ENCODE measurements at places on chromosomes 12 and 14.
A peak's percentile ranks its signal among the peaks of the same experiment; 100 is the strongest.

DNA sequence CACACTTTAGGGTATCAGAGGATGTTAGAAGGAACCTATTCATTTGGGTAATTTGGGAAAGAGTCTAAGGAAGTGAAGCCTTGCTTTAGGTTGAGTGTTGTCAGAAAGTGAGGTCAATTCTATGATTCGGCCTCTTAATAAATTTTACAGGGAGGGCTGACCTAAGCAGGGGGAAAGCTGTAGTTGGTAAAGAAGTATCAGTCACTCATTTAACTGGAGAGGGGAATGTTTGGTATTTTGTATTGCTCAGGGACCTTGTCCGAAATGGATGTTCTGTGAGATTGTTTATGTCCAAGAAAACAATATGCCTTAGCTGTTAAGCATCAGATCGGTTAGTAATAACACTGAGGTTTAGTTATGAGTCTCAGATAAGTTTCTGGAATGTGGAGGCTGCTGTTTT, 7.3 kb downstream of the CAND1 start:
- DNase-seq, result no peak

DNA sequence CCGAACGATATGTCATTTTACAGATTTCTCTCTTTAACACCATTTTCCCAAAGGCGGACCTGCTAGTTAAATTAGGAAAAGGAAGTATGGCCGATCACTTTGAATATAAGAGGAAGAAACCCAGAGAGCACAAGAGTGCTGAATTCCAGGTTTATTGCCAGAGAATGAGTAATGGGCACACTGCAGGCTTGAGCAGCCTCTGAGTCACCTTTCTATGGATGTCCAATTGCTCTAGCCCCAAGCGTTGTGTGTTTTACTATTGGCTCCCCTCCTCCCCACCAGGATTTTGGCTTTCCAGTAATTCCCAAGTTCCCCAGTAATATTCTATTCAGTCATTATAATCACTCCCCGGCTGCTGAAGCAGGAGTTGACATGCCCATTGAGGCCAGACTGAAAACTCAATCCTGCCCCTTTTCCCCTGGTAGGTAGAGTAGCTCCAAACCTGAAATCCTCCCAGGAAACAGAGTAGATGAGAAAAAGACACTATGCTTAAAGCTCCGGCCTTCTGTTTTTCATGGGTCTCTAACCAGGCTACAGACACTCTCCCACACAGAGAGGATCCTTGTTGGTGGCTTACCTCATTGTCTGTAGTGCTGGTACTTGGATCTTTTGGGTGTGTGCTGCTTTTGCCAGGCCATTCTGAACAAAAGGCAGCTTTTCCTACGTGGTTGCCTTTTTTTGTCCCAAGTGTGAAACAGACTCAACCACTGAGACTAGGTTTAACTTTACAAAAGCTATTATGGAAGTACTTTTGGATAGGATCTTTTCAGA, 704.3 kb upstream of the FLRT2 start:
- DNase-seq, result no peak

DNA sequence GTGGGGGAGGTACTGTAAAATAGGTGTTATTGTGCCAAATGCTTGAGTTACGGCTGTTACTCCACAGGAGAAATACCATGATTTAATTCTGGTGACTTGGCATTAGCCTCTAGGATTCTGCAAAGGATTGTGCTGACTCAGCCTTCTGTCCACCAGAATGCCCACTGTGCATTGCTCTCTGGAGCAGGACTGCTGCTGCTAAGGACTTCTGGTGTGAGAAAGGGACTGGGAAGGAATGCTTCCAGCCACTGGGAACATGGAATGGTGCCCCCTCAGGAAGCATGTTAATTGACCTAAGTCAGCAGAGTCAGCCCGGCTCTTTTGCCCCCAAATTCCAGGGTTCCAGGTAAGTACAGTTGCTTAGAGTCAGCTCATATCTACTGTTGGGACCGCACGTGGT, 32.9 kb downstream of the ZFHX2 start:
- peak; percentile 5 for DNase-seq

GRCh38 chr14:69716478-69717187, 50.3 kb upstream of the SRSF5 start:
- no peak for DNase-seq

GRCh38 chr12:89352242-89352491, 134 bp downstream of the DUSP6 start:
- no peak for DNase-seq

DNA sequence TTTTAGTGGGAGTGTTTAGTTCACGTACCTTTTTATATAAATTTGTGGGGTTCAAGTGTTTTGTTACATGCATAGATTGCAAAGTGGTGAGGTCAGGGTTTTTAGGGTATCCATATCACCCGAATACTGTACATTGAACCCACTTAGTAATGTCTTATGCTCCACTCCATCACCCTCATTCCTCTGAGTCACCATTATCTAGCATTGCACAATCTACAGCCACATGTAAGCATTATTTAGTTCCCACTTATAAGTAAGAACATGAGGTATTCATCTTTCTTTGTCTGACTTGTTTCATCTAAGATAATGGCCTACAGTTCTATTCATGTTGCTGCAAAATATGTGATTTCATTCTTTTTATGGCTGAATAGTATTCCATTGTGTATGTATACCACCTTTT, 583.7 kb upstream of the LRFN5 start:
- DNase-seq, result peak; percentile 11

DNA sequence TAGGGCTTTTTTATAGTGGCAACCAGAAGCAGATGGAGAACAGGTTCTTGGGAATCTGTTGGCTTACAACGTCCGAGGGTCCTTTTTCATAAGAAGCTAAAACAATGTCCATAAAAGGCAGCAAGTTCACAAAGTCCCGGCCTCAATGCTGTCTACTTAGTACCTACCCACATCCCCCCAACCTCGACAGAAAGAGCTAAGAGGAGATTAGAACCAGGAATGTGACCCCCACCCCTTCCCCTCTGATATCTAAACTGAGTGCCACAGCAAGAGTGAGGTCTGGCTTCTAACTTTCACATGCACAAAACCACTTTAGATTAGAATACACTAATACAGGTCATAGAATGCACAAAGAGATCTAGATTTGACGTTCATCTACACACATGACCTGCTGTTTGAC, 4.5 kb downstream of the DPF3 start:
- no peak for DNase-seq

DNA sequence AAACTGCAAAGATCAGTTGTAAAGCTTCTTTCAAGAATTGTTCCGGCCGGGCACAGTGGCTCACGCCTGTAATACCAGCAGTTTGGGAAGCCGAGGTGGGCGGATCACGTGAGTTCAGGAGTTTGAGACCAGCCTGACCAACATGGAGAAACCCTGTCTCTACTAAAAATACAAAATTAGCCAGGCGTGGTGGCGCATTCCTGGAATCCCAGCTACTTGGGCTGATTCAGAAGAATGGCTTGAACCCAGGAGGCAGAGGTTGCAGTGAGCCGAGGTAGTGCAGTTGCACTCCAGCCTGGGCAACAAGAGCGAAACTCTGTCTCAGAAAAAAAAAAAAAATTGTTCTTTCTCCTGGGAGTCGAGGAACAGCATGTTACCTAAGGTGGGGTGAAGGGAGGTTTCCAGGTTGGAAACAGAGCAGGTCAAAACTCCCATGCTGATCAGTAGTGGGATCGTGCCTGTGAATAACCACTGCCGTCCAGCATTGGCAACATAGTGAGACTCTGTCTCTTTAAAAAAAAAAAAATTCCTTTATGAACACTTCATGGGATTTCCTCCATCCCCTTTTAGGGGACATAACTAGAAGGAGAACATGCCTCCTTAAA, 13.9 kb downstream of the FBXO34 start:
- no peak for DNase-seq

- DNase-seq, result no peak
These were observed 28.2 kb upstream of the BCL11B start for GRCh38 chr14:99300190-99300589.

Data from retinal pigment epithelial cell (primary cell).